Femur (tissue), 1 donor: ENCODE measurements at places on chromosomes 11 and 22.

- DNase-seq = peak; percentile 10
Observed at GRCh38 chr11:2701898-2702434, 2.2 kb upstream of the KCNQ1OT1 start.

DNA sequence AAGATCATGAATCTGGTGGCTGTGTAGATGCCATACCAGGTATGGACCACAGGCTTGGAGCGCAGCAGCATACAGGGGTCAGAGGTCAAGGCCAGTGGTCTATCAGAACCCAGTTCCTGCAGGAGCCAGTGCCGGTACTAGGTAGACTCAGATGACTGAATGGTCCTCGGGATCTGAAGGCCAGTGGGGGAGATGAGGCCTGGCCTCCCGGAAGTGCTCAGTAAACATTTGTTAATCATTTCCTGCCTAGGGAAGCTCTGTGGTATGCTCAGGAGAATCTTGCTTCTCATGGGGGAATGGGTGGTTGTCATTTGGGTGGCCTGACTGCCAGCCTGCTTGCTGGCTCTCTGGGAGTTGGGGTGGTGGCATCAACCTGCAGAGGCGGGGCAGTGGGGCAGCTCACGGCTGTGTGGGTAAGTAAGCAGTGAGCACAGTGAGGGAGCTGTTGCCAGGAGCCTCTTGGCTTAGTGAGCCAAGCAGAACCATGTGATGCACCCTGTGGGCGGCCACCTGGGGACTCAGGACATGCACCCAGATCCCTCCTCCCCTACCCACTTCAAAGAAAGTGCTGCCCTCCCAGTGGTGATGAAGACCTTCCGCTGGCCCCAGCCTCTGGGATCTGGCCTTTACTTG is 33.0 kb downstream of the PTPRJ start:
- no peak for DNase-seq

DNA sequence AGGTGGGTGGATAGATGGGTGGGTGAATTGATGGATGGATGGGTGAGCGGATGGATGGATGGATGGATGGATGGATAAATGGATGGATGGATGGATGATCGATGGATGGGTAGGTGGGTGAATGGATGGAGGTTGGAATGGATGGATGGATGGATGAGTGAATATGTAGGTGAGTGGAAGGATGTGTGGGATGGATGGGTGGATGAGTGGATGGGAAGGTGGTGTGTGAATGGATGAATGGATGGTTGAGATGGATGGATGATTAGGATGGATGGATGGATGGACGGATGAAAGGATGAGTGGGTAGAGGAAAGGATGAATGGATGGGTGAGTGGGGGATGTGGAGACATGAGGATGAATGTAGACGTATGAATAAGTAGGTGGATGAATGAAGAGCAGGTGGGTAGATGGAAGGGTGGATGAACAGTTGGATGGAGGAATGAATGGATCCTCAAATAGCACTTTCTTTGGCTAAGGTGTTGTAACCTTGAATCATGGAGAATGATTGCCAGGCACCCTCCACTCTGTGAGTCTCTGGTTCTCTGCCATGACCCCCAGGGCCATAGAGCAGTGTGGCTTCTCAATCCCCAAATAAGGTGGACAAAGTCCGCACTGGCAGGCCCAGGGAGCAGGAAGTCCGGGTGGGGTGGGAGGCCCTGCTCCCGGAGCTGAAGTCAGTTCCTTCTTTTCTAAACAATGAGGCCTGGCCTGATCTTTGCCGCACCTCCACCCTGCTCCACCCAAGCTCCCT is 36.9 kb downstream of the IGF2 start:
- no peak for DNase-seq

GRCh38 chr11:13486926-13487660 is 8.7 kb downstream of the PTH start:
- no peak for DNase-seq

DNA sequence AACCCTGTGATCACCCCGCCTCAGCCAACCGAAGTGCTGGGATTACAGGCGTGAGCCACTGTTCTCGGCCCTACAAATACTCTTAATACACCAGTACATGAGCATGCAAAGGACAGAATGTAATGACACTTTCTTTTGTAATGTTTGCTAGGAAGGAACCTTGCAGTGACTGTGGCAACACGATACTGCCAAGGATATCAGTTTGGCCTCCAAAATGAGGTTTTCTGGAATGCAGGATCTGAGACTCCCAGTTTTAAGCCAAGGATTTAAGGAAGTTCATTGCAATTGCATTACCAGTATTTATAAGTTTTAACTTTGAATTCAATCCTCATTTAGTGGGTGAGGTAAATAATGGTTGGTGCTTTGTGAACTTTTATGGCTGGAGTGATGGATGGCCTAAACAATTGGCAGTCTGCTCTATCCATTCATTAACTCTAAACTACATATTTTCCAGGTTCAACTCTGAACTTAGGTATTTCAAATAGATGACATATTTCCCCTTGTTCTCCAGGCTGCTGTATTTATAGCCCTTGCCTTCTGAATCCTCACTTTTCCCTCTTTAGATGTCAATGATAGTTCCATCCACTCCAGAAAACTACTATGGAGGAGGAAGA is 330.3 kb downstream of the C11orf87 start:
- DNase-seq = no peak

- DNase-seq = peak; percentile 55
Observed at GRCh38 chr11:61141601-61142028, 19.6 kb downstream of the VPS37C start.

DNA sequence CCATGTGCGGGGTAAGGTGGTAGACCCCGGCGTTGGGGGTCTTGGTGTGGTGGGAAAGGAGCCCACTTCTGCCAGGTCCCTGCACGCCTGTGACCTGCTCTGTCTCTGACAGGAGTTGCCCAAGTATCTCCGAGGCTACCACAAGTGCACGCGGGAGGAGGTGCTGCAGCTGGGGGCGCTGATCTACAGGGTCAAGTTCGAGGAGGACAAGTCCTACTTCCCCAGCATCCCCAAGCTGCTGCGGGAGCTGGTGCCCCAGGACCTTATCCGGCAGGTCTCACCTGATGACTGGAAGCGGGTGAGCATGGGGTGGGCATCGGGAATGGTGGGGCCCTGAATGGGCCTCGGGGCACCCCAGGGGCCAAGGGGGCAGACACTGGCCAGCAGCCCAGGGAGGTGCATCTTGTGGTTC is 83.0 kb downstream of the MYO7A start:
- DNase-seq = no peak

DNA sequence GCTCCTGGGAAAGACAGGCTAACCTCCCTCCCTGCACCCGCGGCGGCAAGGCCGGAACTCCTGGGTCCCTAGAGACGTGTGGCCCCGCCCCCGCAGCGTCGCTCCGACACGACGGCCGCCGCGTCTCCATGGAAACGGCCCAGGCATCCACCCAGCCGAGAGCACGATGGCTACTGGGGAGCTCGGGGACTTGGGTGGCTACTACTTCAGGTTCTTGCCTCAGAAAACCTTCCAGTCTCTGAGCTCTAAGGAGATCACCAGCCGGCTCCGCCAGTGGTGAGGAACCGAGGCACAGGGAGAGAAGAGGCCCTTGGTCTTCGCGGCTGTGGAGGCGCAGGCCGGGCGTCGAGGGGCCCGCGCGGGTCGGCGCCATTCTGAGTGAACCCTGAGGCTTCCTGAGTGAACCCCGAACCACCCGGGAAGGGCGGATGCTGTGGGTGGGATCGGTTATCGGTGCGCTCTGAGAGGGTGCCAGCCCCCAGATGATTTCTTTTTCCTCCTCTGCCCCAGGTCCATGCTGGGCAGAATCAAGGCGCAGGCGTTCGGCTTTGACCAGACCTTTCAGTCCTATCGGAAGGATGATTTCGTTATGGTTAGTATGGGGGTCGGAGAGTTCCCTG is at the start of gene CFAP300:
TSS of gene CFAP300 (plus strand) at position 133 of the 620 bp plus-strand sequence. CDS start at position 167, 34 bp downstream.
- DNase-seq = peak; percentile 93

DNA sequence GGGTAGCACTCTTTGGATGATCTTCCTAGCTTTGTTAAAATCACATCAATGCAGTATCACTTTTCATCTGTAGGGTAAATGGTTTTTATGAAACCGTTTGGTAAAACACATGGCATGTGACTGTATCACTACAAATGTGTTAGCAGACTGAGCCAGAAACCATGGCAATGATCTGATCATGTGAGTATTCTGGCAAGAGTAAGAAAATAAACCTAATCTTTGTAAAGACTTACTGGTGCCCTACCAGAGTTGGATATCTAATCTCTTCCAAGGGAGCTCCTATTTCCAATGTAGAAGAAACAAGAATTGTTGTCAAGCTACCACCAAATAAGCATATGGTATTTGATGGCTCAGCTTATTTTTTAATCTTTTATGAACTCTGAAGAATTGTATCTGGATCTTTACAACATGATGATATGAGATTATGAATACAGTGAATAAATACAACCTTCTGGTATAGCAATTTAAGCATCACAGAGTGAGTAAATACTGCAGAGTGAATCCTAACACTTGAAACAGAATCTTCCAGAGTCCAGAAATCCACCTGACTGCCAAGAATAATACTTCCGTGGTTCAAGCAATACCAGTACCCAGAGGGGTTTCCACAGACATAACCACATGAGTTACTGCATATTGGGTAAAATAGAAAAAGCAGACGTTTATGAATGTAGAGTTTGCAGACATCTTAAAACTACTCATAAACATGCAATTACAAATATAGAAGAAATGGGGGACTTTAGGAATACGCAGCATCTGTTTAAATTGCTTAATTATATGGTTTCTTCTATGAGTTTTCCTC is 238.8 kb downstream of the TTC28 start:
- DNase-seq = no peak

DNA sequence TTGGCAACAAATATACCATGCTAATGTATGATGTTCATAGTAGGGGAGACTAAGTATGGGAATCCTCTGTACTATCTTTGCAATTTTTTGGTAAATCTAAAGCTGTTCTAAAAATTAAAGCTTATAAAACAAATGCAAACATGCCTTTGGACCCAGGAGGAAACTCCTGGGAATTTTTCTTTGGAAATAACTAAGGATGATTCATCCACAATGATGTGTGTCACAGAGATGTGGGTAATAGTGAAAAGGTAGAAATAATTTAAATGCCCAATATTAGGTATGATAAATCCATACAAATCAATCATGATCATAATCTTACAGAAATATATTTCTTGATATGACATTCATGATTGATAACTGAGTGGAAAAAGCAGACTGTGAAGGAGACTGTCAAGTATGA is 135.8 kb downstream of the TRIM44 start:
- DNase-seq = no peak
